ENCODE measurements at places on chromosomes 7 and 10. TPM values are rescaled to one million over a fixed set of nuclear protein-coding genes. Genes with fewer than 3 reads are reported as not detected.

DNA sequence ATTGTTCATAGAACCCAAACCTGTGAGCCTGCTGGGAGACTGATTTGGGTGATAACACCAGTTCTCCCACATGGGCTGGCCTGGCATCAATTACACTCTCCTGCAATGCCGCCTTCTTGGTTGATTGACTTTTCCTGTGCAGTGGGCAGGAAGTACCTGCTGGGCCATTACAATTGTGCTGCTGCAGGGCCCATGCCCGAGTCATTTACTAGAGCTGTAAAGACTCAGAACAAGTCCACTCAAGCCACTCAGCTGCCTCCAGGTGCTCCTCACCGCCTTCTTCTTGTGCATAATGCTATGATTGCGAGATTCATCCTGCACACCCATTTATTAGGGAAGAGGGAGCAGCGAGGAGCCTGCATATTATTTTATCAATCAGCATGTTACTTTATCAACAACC lies 264.0 kb downstream of the TCERG1L start:
- H3K4me3 ChIP-seq = no peak overlapping the region
- no peaks in the 10 kb centered on the region for H3K36me3 ChIP-seq
- H3K27ac ChIP-seq = no peak overlapping the region

DNA sequence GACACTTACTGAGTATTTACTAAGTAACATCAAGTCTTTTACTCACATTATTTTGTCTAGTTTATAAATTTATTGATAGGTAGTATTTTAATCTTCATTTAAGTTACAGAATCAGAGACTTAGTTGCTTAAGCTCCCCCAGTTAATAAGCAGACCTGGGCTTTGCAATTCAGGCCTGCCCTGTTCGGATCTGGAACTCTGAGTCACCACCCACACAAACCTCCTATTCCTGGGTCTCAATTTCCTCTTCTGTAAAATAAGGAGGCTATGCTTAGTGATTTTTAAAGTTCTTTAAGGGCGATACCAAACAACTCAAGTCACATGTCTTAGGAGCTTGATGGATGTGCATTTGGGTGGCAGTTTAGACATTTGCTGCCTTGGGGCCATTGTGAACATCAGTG lies 3.5 kb upstream of the MGAM start:
- H3K4me3 ChIP-seq = no peak overlapping the region
- peak overlapping the region; percentile 45 for H3K27ac ChIP-seq
- H3K27me3 ChIP-seq = no peaks in the 10 kb centered on the region
- H3K4me1 ChIP-seq = no peaks in the 10 kb centered on the region
- H3K36me3 ChIP-seq = no peaks in the 10 kb centered on the region

GRCh38 chr10:88346144-88346977 lies 236.8 kb downstream of the RNLS start:
- no peak for DNase-seq
- H3K27me3 ChIP-seq = no peaks in the 10 kb centered on the region
- H3K36me3 ChIP-seq = no peaks in the 10 kb centered on the region
- H3K27ac ChIP-seq = no peak overlapping the region

GRCh38 chr10:77398558-77398957 lies 239.1 kb downstream of the KCNMA1 start:
- no peaks in the 10 kb centered on the region for H3K36me3 ChIP-seq
- H3K4me1 ChIP-seq = no peaks in the 10 kb centered on the region
- no peak overlapping the region for H3K4me3 ChIP-seq
- H3K27me3 ChIP-seq = no peaks in the 10 kb centered on the region
- H3K27ac ChIP-seq = no peak overlapping the region

- no peak overlapping the region for H3K27ac ChIP-seq
- H3K27me3 ChIP-seq = no peaks in the 10 kb centered on the region
- no peak for DNase-seq
- H3K4me3 ChIP-seq = no peak overlapping the region
Measured at GRCh38 chr10:47335906-47336305, 12.3 kb upstream of the RBP3 start.

- no peaks in the 10 kb centered on the region for H3K36me3 ChIP-seq
- H3K27me3 ChIP-seq = no peaks in the 10 kb centered on the region
- H3K4me1 ChIP-seq = no peaks in the 10 kb centered on the region
- H3K27ac ChIP-seq = no peak overlapping the region
- no peak for DNase-seq
Measured at GRCh38 chr7:12963435-12963834, 276.0 kb downstream of the ARL4A start.

Gene SLC25A28
- total RNA-seq = 53.4 TPM

DNA sequence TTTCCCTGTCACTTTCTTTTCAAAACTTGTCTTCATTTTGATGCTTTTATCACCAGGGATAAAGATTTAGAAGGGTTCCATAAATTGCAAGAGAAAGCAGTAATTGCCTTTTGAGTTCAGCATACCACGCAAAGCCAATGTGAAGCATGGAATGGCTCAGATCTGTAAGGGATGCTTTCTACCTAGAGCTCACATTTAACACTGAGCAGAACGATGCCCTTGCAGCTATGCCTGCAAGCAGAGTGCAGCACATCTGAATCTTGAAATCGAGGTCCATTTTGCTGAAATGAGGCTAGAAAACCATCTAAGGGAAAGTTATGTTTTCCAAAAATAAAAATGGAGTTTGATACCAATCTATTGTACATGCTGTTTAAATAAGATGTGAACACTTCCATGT lies 171.2 kb upstream of the CELF2 start:
- H3K36me3 ChIP-seq = no peaks in the 10 kb centered on the region
- H3K27ac ChIP-seq = no peak overlapping the region
- H3K4me3 ChIP-seq = no peak overlapping the region
- H3K4me1 ChIP-seq = no peaks in the 10 kb centered on the region

Gene GALNT17
- 26.2 TPM for total RNA-seq

DNA sequence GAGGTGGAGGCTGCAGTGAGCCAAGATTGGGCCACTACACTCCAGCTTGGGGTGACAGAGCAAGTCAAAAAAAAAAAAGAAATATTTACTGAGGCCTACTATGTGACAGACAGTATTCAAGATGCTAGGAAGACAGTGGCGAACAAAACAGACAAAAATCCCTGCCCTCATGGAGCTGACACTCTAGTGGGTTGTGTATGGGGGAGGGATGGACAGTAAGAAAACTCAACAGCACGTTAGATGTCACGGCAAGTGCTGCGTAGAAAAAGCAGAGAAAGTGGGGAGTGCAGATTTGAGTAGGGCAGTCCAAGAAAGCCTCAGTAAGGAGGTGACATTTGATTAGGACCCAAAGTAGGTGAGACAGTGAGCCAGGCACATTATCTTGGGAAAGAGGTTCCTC lies 10.1 kb downstream of the CAMK2G start:
- H3K4me3 ChIP-seq = no peak overlapping the region
- H3K36me3 ChIP-seq = peaks cover 19% of the 10 kb centered on the region
- no peak overlapping the region for H3K27ac ChIP-seq
- peaks cover 24% of the 10 kb centered on the region for H3K4me1 ChIP-seq
- H3K27me3 ChIP-seq = no peaks in the 10 kb centered on the region
- no peak for DNase-seq

- no peaks in the 10 kb centered on the region for H3K4me1 ChIP-seq
- no peaks in the 10 kb centered on the region for H3K27me3 ChIP-seq
- no peak overlapping the region for H3K4me3 ChIP-seq
- no peak for DNase-seq
- H3K36me3 ChIP-seq = no peaks in the 10 kb centered on the region
Measured at GRCh38 chr10:76970711-76971519, 666.7 kb downstream of the KCNMA1 start.

DNA sequence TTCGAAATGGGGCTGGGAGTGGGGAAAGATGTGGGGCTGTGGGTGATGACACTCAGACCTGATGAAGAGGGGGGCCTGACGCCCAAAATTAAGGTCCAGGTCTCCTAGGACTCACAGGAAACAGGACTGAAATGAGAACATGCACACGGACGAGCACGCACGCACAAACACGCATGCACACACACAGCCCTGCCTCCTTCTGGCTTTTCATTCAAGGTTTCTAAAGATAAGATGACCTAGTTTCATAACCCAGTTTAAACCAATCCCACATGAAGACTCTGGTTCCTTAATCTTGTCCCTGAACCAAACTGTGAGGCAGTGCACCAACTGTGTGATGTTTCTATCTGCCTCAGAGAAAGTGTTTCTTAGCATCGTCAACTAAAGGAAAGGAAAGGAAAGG lies 162.0 kb downstream of the DGKI start:
- H3K36me3 ChIP-seq = no peaks in the 10 kb centered on the region

GRCh38 chr10:117876210-117876609 lies 170.5 kb downstream of the RAB11FIP2 start:
- no peak for DNase-seq
- no peaks in the 10 kb centered on the region for H3K4me1 ChIP-seq
- H3K36me3 ChIP-seq = no peaks in the 10 kb centered on the region
- no peak overlapping the region for H3K4me3 ChIP-seq

GRCh38 chr7:149741629-149742028 lies 31.8 kb downstream of the ZNF467 start:
- DNase-seq = no peak
- H3K27me3 ChIP-seq = no peaks in the 10 kb centered on the region
- no peaks in the 10 kb centered on the region for H3K36me3 ChIP-seq
- H3K4me1 ChIP-seq = peaks cover 11% of the 10 kb centered on the region
- H3K4me3 ChIP-seq = peak overlapping the region; percentile 8

DNA sequence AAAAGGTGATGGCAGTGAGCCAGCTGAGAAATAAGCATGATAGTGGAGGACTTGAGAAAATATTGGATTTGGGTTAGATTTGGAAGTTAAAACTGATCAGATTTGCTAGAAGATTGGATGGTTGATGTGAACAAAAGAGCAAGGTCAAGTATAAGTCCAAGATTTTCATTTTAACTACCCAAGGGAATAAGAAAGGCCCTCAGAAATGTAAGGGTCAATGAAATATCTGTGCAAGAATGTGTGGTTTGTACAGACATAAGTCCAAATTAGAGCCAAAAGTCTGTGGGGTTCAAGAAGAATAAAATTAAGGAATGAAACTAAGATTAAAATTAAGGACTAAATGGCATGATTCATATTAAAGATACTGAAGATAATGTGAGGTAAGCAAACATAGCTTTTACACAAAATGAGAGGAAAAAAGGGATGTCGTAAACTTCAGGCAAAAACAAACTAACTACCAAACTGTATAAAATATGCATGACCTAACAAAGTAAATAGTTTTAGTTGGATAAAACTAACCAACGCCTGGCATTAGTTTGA lies 78.4 kb upstream of the CACNA2D1 start:
- H3K4me3 ChIP-seq = no peak overlapping the region
- H3K4me1 ChIP-seq = no peaks in the 10 kb centered on the region
- H3K27me3 ChIP-seq = no peaks in the 10 kb centered on the region
- no peak overlapping the region for H3K27ac ChIP-seq
- no peaks in the 10 kb centered on the region for H3K36me3 ChIP-seq

GRCh38 chr7:84187813-84188510 lies 6.6 kb downstream of the SEMA3A start:
- H3K4me1 ChIP-seq = no peaks in the 10 kb centered on the region
- H3K27me3 ChIP-seq = no peaks in the 10 kb centered on the region
- H3K36me3 ChIP-seq = no peaks in the 10 kb centered on the region
- no peak overlapping the region for H3K27ac ChIP-seq

Gene ICA1
- 19.3 TPM for total RNA-seq

DNA sequence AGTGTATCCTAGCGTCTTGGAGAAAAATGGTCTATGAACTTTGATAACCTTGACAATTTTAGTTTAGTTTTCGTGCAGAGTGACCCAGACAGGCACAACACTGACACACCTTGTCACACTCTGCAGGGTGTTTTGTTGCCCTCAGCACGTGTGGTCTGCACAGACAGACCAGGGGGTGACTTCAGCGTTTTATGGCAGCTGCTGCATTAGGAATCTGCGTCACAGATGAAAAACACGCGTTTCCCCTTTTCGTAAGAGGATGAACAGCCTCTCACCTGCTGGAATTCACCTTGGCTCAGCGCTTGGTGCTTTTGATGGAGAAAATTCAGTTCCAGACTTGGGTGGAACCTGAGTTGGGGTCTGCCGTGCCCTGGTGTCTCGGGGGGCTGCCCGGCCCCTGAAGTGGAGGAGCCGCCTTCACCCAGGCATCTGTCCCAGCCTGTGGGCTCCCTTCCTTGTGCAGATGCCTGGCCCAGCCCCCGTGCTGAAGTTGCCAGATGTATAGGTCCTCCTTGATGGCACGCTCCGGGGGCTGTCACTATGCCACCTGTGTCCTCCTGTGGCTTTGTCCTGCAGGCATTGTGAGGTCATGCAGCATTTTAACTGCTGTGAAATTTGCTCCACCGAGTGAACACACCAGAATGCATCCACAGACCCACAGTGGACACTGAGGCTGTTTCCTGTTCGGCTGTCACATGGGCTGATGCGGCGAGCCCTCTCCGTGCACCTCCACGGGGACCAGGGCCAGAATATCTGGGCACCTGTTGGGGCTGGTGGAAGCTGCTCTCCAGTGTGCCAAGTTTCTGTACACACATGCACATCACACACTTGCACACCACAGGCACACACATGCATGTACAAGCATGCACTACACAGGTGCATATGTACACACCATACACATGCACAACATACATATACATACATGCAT lies 18.3 kb downstream of the INPP5A start:
- peak overlapping the region; percentile 75 for H3K27ac ChIP-seq
- DNase-seq = peak; percentile 56
- H3K36me3 ChIP-seq = no peaks in the 10 kb centered on the region
- H3K4me1 ChIP-seq = peaks cover 36% of the 10 kb centered on the region
- H3K27me3 ChIP-seq = no peaks in the 10 kb centered on the region

Gene CCNJ
- total RNA-seq = 5.3 TPM

- H3K27ac ChIP-seq = no peak overlapping the region
- no peak overlapping the region for H3K4me3 ChIP-seq
- DNase-seq = no peak
- H3K4me1 ChIP-seq = no peaks in the 10 kb centered on the region
- H3K36me3 ChIP-seq = peaks cover 11% of the 10 kb centered on the region
Measured at GRCh38 chr7:8126601-8127167, 135.3 kb downstream of the ICA1 start.

DNA sequence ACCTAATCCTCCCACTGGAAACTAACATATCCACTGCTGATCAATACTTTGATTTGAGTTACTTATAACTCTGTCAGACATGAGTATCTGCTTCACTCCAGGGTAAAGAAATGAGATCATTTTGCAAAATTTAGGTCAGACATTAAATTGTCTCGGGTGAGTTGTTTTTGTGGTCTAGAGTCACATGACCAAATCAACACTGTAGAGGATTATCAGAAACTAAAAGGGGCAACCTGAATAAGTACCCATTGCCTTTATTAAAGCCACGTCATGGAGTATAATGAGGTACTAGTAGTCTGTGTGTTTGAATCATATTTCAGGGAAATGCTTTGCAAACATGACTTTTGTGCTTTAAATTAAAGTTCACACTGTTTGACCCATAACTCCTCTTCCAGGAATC lies 107.7 kb upstream of the ADO start:
- H3K4me3 ChIP-seq = no peak overlapping the region
- H3K27me3 ChIP-seq = no peaks in the 10 kb centered on the region
- no peaks in the 10 kb centered on the region for H3K36me3 ChIP-seq
- H3K4me1 ChIP-seq = no peaks in the 10 kb centered on the region
- H3K27ac ChIP-seq = no peak overlapping the region
- no peak for DNase-seq

GRCh38 chr7:45642044-45642443 lies 67.9 kb downstream of the ADCY1 start:
- no peaks in the 10 kb centered on the region for H3K36me3 ChIP-seq
- no peak for DNase-seq
- H3K4me3 ChIP-seq = no peak overlapping the region
- no peaks in the 10 kb centered on the region for H3K27me3 ChIP-seq

Gene FBH1
- total RNA-seq = 67.0 TPM
